ENCODE measurements at places on chromosomes 3 and 15.

DNA sequence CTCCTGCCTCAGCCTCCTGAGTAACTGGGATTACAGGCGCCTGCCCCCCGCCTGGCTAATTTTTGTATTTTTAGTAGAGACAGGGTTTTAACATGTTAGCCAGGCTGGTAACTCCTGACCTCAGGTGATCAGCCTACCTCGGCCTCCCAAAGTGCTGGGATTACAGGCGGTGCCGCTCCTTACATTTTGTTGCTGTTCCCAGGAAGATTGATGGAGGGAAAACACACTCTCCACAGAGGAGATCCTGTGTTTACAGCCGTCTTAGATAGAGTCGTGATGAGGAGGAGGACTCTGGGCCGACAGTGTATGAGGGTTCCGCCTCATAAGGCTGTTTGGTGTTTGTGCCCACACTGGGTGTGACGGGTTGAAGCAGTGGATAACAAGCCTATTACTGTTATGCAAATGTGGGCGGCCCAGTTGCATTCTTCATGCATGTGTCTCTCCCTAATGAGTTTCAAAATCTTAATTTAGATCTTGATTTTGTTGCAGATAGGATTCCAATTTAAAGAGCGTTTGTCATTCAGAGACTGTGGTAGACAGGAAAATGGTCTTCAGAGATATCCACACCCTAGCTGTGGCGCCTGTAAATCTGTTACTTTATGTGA lies 60.0 kb downstream of the APBA2 start:
- DNase-seq, result no peak

- no peak for DNase-seq
Measured at GRCh38 chr3:24683633-24684384, 189.2 kb upstream of the THRB start.

GRCh38 chr3:18609187-18609586 lies 184.0 kb upstream of the SATB1 start:
- DNase-seq, result no peak

GRCh38 chr15:77853008-77853328 lies 220.3 kb upstream of the LINGO1 start:
- DNase-seq, result no peak

DNA sequence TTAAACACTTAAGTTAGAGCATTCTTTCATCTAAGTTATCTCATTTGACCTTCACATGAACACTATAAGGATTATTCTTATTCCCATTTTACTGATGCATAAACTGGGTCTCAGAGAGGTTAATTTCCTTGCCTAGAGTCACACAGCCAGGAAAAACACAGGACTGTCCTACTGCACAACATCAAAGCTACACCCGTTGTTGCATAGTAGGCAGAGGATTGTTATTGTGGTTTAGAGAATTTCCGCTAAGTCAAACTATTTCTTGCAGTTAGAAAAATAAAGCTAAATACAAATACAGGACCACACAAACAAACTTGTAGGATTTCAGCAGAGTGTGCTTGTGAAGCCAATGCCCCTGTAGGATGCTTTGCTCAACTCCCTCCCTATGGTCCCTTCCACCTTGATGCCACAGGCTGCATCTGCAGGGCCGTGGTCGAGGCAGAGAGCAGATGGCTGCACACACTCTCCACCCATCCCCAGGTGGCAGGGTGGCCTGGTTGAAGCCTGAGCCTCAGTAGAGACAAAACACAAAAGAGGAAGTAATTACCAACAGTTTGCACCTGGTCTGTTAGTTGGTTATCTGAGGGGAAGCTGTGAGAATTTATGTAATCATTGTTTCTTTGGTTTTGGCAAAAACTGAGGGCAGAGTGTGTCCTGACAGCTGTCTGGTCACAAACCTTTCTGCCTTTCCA lies 41.1 kb upstream of the SKOR1 start:
- no peak for DNase-seq

All from effector memory CD8-positive, alpha-beta T cell (primary cell).